ENCODE measurements at places on chromosomes 7 and 10.

- DNase-seq = no peak
Measured at GRCh38 chr10:37948210-37948609, 28.2 kb downstream of the ZNF25 start.

DNA sequence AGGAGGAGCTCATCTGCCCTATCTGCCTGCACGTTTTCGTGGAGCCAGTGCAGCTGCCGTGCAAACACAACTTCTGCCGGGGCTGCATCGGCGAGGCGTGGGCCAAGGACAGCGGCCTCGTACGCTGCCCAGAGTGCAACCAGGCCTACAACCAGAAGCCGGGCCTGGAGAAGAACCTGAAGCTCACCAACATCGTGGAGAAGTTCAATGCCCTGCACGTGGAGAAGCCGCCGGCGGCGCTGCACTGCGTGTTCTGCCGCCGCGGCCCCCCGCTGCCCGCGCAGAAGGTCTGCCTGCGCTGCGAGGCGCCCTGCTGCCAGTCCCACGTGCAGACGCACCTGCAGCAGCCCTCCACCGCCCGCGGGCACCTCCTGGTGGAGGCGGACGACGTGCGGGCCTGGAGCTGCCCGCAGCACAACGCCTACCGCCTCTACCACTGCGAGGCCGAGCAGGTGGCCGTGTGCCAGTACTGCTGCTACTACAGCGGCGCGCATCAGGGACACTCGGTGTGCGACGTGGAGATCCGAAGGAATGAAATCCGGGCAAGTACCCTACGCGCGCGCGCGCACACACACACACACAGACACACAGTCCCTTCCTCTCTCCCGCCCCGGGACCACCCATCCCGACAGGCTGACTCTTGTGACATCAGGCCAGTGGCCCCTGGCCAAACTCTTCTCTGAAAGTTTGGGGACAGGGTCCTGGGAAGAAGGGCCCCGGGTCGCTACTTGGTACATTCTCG is 538 bp downstream of the TRIM8 start:
- DNase-seq = peak; percentile 79

GRCh38 chr7:156152390-156152789 is 340.1 kb upstream of the SHH start:
- DNase-seq = no peak

DNA sequence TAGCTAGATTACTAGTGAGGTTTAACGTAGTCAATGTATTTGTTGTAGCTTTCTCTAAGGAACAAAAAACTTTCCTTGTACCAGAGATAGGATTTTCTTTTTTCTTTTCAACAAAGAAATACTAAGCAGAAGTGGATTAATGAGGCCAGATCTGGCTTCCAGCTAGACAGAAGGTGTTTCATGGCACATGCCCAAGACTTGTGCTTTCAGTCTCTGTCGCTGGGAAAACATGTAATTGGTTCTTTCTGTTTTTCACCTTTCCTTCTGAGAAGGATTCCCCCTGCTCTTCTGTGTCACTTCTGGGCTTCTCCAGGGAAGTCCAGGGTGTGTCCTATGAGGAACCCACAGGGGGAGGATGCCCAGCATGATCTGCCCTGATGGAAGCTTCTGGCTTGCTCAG is 492.2 kb downstream of the CCSER2 start:
- DNase-seq = no peak

DNA sequence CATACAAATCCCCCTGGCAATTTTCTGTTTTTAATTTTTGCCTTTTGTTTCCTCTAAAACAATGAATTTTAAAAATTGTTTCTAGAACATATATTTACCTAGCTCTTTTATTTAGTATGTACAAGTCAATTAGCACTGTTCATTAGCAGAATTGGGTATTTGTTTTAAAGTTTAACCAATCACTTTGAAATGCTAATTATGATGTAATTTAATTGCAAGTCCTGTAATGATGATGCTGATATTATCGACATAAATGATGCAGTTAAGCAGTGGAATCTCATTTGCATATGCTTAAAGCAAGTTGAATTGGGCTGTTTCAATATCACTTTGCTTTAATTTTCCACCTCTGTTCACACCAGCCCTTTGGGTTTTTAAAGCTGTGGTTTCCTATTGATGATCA is 2.7 kb downstream of the FOXP2 start:
- no peak for DNase-seq

GRCh38 chr10:93596539-93596938 is 4.5 kb downstream of the RBP4 start:
- no peak for DNase-seq

- DNase-seq = no peak
Measured at GRCh38 chr10:36194276-36194675, 552.2 kb upstream of the FZD8 start.

- DNase-seq = no peak
Measured at GRCh38 chr10:10780746-10781145, 236.9 kb upstream of the CELF2 start.

Data from effector memory CD8-positive, alpha-beta T cell (primary cell).